ENCODE measurements at places on chromosomes 16 and 17.
A peak's percentile ranks its signal among the peaks of the same experiment; 100 is the strongest.

DNA sequence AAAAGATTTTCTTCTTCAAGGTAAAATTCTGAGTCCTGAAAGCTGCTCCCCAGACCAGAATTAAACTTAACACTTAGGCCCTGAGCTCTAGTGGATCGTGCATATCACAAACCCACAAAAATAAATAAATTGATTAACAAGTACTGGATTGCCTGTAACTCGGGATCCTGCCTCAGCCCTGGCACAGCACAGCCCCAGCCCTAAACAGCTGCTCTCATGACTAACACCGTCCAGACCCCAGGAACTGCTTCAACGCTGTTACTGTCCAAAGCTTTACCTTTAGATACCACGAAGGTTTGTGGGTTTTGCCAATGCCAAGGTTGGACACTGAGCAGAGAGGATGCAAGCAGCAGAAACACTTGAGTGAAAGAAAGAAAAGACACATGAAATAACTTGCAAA is 172.5 kb downstream of the COPRS start:
- DNase-seq = no peak

DNA sequence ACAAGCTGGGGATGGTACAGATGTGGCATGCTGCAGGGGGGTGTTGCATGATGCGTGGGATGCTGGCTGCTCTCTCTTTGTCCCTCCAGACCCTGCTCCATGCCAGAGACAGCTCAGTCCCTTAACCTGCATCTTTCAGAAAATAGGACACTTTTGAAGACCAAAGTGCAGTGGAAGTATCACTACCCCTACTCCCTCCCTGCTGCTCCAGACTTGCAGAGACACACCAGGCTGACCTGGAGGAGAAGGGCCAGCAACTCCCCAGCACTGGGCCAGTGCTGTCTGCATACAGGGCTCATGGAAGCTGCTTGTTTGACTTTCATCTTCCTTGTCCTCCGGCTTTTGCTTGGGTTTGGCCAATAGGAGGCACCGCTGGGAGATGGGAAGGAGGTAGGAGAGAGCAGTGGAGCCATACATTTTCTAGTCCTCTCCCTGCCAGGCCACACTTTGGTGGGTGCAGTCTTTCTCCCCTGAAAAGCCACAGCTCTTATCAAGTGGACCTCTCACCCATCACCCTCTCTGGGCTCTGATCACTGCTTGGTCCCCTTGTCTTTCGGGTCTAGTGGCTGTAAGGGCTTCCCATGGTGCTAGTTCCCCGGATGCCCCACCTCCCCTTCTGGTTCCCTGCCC is 46.1 kb upstream of the NKD1 start:
- no peak for DNase-seq

GRCh38 chr17:19750835-19751234 is 2.7 kb upstream of the ALDH3A1 start:
- no peak for DNase-seq

DNA sequence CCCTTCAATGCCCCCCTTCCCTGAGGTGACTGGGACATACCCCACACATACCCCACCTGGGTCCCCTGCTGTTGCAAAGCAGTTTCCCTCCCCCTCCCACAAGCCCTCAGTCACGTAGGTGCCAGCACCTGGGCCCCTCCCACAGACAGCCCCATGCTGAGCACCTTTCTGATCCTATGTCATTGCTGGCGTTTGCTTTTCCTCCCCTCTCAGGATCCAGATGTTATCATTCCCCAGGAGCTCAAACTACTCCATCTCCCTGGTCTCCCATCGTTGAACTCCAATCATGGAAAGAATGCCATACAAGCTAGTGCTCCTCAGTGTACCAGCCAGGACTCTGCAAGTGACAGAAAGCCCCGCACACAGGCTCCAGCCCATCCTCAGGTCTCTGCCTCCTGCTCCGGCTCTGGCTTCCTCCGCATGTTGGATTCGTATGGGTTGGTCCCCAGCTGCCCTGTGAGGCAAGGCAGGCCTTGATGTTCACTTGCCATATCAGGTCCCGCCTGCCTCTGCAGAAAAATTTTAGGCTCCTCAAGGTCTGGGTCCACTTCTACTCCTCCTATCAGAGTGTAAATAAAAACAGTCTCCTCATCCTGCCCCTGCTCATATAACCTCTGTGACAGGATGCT is 31.4 kb upstream of the MED9 start:
- no peak for DNase-seq

DNA sequence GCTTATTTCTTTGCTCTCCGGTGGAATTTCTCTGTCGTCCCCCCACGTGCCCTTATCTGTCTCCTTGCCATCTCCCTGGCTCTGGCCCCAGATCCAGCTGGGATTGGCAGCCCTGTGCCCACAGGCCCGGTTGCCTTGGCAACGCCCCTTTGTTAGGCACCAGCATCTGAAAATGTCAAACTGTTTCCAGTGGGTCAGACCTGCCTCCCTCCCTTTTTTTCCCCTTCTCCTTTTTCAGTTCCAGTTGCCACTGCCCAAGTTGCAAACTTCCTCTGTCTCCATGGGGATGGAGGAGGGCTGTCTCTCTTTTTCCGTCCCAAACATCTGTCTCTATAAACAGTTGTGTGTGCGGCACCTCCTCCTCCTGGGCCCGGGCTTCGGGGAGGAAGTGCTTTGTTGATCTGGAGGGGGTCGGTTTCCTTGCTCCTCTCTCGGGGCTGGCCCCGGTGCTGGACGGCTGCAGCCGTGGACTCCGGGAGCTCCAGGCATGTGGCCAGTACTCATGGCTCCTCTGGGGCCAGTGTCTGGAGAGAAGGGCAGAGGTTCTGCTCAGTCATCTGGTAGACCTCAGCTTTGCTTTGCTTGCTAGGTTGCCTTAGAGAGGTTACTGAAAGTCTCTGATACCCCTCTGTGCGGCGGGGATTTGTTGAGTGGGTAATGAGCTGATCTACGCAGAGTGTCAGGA is 35.3 kb downstream of the SOCS3 start:
- peak; percentile 53 for DNase-seq

DNA sequence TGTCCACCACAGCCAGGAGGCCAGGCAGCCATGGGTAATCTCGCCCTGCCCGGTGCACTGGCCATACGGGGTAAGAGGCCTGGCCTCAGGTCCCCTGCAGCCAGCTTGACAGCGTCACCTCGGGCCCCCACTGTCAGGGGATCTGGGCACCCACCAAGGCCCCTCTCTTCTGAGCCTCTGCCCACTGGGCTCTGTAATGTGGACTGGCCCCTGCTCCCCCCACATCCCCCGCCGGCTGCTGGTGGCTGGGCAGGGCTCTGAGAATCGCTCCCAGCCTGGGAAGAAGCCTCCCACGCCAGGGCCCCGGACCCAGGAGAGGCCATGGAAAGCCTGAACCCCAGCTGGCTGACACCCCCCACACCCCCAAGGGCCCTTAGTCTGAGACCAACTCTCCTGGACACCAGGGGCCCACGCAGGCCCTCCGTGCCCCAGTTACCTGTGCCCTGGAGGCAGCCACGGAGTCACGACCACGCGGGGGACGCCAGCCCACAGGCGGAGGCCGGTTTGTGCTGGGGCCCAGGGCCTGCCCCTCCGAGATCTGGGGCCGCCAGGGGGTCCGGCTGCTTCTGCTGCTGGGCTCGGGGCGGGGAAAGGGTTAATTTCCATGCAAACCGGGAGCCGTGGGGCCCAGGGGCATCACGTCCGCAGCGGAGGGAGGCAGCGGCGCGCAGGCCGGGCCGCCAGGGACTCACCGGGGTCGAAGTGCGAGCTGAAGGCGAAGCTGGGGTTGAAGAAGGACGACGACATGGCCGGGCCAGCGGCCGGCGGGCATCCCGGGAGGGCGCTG is at the start of gene PVALEF:
Gene PVALEF, plus strand, starts transcription at position 262 of the 787 bp plus-strand sequence. CDS start 15,720 bp downstream, outside the sequence.
- DNase-seq = no peak

GRCh38 chr17:71613996-71614395 is 506.8 kb upstream of the SOX9 start:
- DNase-seq = no peak

GRCh38 chr16:11151156-11151884 is 104.7 kb downstream of the SOCS1 start:
- no peak for DNase-seq

DNA sequence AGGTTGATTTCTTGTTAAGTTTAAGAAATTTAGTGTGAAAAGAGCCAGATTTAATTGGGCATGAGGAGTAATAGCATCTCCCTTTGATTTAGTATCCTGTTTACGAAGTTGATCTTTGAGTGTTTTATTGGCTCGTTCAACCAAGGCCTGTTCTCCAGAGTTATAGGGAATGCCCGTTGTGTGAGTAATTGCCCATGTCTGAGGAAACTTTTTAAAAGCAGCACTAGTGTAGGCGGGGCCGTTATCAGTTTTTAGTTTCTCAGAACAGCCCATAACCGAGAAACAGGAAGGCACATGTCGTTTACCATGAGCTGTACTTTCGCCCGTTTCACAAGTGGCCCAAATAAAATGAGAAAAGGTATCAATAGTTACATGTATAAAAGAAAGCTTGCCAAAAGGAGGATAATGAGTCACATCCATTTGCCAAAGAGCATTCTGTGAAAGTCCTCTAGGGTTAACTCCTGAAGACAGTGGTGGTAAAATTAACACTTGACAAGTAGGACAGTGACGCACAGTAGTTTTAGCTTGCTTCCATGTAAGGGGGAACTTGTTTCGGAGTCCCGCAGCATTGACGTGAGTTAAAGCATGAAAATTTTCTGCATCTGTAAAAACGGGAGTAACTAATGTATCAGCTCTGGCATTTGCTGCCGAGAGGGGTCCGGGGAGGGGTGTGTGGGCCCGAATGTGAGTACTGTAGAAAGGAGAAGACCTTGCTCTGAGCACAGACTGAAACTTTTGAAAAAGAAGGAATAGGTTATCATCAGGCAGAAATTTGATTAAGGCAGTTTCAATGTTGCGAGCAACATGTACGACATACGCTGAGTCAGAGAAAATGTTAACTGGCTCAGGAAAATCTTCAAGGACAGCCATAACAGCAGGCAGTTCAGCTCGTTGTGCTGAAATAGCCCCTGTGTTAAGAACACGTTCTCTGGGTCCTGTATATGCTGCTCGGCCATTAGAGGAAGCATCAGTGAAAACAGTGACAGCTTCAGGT is 18.5 kb upstream of the KCTD5 start:
- peak; percentile 78 for DNase-seq

DNA sequence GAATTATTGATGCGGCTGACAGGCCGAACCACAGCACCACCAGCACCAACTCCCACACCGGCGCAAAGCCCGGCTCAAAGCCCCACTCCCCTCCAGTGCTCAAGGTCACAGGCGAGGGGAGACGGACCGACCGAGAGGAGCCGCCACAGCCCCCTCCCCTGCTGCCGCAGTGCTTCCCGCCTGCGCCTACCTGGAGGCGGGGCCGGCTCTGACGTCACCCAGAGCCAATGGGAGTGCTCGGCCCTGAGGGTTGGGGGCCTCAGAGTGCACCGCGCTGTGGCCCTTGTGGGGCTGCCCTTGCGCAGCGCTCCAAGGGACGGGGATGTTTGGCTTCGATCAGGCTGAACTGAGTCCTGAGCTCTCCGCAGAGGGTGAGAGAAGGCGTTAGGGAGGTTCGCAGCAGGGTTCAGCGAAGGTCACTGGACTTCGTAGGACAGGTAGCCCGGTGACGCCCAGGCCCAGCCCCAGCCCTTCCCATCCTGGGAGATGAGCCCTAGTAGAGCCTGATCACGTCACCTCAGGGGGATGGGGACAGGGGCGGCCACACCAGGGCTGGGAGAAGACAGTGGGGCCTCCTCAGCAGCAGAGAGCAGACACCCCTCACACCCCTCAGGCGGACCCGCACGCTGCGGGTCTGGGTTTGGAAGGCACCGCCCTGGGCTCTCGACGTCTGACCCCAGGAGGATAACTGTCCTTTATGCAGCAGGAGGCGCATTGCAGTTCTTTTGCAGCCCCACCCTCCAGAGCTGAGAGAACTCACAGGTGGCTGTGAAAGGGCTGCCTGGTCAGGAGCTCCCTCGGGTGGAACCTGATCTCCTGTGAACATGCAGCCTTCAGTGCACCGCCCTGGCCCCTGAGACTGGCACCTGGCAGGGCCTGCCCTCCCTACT is 1.5 kb downstream of the NDRG4 start:
- no peak for DNase-seq

DNA sequence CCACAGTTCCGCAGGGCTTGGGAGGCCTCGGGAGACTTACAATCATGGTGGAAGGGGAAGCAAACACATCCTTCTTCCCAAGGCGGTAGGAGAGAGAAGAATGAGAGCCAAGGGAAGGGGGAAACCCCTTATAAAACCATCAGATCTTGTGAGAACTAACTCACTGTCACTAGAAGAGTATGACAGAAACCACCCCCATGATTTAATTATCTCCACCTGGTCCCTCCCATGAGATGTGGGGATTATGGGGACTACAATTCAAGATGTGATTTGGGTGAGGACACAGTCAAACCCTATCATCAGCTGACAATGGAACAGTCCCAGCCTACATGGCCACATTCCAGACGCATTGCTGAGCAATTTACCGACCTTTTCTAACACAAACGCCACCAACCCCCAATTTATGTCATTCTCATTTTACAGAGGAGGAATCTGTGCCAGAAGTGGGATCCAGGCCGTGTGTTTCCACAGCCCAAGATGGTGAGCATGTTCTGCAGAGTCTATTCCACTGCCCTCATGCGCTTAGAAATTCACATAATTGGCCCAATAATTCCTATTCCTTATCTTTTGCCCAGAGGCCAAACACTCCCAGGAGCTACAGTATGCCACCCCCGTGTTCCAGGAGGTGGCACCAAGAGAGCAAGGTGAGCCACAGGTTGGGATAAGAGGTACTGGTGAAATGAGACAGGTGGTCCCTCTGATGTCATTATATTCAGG is 17.3 kb downstream of the MILR1 start:
- DNase-seq = no peak

- no peak for DNase-seq
Observed at GRCh38 chr17:36523113-36523512, 11.6 kb downstream of the MYO19 start.

DNA sequence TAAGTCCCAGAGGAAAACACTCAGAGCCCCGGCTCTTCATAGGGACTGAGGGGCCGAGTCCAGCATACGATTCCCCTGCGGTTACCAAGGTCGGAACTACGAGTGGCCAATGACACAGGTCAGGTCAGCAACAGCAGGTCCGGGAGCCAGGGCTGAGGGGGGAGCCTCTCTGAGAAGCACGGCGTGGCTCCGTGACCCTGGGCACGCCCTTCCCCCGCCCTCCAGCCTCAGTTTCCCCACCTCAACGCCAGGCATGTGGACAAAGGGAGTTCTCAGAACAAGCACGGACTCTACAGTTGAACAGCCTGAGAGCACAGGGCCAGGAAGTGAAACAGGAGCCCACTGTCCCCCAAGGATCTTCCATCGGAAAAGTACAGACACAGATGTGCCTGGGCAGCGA is 25.6 kb downstream of the TPSD1 start:
- DNase-seq = no peak

- DNase-seq = peak; percentile 37
Observed at GRCh38 chr17:28828294-28829040, 14.1 kb downstream of the FAM222B start.

DNA sequence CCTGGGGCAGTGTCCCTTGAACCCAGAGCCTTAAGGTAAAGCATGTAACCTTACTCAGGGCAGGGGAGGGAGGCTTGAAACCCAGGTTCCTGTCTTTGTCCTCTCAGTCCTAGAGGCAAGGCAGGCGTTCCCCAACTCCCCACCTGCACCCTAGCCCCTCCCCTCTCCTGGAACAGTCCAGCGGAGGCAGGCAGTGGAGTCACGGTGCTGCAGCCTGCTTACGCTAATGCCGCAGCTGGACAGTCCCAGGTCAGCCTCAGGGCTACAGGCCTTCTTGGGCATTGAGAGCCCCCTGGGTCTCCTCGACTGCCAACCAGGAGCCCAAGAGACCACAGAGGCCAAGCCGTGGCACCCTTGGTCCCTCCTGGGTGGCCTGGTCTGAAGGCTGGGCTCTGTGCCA is 6.8 kb upstream of the CD300A start:
- DNase-seq = no peak

GRCh38 chr16:81431554-81432353 is 12.9 kb upstream of the CMIP start:
- DNase-seq = peak; percentile 52

All from amniotic epithelial cell (primary cell).